ENCODE measurements at places on chromosomes 3 and 15. TPM values are rescaled to one million over a fixed set of nuclear protein-coding genes. Genes with fewer than 3 reads are reported as not detected.

The ZNF445 gene
- total RNA-seq = 4.9 TPM

The GOLGA6C gene
- total RNA-seq = 0.34 TPM

The TMEM44 gene
- total RNA-seq = 8.8 TPM

DNA sequence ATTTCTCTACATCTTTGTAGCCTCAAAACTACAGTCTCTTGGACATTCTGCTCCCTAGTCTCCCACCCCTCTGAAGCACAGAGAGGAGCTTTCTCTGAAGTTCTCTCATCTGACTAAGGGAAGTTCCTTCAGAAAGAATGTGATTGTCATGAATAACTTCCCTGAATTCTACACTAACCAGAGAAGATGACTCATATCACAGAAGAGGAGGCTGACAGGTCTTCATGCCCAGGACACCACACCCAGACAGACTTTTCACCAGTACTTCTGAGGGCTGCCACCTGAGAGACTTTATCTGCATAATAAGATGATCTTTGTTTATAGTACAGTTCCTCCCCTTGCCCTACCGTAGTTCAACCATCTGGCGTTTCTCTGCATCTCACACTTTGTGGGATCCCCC, 52.8 kb downstream of the CDIN1 start:
- DNase-seq = peak; percentile 33

GRCh38 chr3:122312826-122313225, 12.2 kb upstream of the CSTA start:
- DNase-seq = no peak

DNA sequence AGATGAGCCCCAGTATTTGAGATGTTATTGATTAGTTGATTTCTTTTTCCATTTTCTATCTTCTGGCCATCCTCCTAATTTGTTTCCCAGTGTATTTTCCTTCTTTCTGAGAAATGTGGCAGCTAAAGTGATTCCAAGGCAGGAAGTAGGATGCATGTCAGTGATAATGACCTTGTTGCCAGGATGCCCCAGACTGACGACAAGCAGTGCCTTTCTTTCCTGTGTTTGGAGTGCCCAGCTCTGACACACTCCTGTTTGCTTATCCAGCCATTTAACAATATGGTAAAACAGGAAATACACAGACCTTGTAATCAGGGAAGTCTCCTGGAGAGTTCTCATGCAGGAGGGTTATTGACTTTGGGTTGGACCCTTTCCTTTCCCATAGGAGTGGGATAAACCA, 20.4 kb downstream of the TMOD2 start:
- DNase-seq = peak; percentile 25

DNA sequence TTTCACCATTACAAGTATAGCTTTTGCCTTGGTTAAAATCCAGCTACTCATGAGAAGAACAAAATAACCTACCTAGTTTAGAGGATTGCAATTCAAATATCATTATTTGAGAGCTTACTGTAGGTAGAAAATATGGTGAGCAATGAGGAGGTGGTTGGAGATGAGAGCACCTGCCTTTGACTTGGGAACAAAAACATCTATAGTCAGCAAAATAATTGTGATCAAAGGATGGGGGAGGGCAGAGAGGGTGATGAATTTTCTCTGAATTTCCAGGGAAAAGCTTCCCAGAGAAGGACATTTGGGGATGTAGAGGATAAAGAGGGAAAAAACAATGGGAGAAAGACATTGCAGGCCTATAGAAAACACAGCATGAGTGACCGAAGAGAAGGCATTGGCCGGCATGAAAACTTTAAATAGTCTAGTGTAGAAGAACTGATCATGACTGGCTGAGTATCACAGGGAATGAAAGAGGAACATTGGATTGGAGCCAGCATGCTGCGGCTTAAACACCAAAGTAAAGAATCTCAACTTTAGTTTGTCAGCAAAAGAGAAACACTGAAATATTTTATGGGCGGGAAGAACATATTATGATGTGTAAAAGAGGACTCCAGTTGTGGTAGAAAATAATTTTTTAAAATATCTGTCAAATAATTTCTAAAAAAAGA, 581.3 kb downstream of the UNC13C start:
- no peak for DNase-seq

- no peak for DNase-seq
These were observed 74.8 kb downstream of the GABRG3 start for GRCh38 chr15:27045796-27046195.

DNA sequence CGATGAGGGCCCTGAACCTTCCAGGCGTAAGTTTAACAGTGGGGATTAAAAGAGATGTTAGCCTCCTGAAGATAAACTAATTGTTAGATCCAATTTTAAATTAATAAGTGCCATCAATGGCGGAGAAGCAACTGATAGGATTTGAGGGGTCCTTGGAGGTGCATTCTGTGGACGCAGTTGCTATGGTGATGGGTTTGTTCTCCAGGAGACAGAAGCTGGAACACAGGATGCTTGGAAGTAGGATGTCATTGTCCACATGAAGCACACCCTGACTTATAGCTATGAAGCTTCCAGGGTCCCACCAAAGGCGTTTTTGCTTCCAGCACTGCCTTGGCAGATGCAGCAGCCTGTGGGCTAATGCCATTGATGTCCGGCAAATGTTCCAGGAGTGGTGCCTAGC, 331.0 kb upstream of the IL12A start:
- DNase-seq = no peak
